ENCODE measurements at places on chromosomes 7 and 10. TPM values are rescaled to one million over a fixed set of nuclear protein-coding genes. Genes with fewer than 3 reads are reported as not detected.

GIMAP8 gene
- 5.4 TPM for total RNA-seq

PIP gene
- total RNA-seq = not detected

VGF gene
- total RNA-seq = 0.10 TPM

SLC13A1 gene
- total RNA-seq = not detected

CRYGN gene
- not detected for total RNA-seq

ZNF716 gene
- not detected for total RNA-seq

MOGAT3 gene
- not detected for total RNA-seq

CNTNAP2 gene
- 1.9 TPM for total RNA-seq

PNLIPRP3 gene
- total RNA-seq = 5.8 TPM

STRIP2 gene
- total RNA-seq = 1.9 TPM

AKR1D1 gene
- total RNA-seq = not detected

SPDYE9 gene
- 0.10 TPM for total RNA-seq
